ENCODE measurements at places on chromosomes 2 and 18.

GRCh38 chr2:132415915-132416722, 486 bp upstream of the GPR39 start:
- no peak for DNase-seq

DNA sequence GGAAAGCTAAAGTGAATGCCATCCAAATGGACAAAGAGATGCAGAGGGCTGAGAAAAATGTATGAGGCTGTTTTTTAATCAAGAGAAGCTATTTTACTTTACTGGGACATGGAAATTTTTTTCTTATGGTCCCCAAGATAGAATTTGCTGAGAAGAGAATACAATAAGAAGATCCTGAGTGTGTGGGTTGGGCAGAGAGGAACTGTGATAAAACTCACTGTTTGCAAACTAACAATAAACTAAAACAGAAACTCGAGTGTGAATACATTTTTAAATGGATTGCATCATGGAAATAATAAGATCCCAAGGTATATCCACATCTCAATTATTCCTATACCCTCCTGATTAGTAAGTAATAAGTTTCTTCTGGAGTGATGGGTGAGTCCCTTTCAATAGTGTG, 4.4 kb downstream of the NEB start:
- no peak for DNase-seq

DNA sequence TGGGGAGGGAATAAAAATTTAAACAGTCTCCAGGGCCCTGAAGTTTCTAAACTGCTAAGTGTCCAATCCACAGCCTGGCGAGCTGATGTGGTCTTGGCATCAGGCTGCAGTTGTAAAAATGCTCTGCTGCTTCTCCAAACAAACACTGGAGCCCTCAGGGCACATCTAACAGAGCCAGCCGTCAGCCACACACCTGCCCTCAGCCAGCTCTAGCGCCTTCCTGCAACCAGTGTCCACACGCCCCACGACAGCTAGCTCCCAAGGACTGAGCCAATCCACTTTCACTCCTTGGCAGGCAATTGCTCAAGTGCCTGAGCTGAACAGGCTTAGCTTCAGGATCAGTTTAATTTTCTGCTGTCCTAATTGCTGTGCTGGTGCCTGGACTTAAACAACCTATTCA, 446.4 kb upstream of the RAB12 start:
- DNase-seq, result no peak

DNA sequence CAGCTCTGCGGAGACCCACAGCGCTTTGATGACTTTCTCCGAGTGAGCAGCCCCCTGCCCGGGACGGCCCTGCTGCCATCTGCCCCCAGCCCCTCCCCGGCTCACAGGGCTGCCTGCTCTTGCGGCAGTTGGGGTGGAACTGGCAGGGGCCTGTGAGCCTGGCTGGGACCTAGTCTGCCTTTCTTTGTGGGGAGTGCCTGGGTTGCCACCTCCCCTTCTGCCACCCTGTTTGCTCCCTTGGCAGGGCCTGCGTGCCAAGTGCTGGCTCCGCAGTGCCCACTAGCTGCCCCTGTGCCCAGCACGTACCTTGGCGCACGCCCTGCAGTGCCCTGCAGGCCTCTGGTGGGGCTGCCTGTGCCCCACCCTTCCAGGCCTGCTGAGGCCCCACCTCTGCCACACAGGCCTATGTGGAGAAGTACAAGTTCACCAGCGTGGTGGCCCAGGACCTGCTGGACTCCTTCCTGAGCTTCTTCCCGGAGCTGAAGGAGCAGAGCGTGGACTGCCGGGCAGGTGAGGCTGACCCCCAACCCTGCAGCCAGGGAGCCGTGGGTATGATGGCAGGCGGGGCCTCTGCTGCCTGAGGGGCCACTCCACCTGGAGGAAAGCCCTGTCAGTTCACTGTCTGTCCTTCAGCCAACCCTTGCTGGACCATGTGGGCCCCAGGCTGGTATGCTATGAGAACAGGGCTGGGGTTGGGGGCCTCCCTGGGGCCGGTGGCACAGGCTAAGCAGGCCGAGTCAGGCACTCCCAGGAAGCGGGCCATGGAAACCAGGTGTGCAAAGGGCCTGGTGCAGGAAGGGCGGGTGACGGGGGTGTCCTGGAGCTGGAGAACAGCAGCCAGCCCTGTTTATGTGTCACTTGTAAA, 7.0 kb downstream of the RNPEPL1 start:
- no peak for DNase-seq

DNA sequence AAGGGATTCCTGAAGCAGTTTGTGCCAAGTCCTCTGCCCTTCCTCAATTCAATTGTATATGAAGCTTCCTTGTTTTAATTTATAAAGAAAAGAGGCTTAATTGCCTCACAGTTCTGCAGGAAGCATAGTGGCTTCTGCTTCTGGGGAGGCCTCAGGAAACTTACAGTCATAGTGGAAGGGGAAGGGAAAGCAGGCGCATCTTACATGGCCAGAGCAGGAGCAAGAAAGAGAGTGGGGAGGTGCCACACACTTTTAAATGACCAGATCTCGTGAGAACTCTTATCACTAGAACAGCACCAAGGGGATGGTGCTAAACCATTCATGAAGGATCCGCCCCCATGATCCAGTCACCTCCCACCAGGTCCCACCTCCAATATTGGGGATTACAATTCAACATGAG, 114.2 kb downstream of the SGPP2 start:
- no peak for DNase-seq

DNA sequence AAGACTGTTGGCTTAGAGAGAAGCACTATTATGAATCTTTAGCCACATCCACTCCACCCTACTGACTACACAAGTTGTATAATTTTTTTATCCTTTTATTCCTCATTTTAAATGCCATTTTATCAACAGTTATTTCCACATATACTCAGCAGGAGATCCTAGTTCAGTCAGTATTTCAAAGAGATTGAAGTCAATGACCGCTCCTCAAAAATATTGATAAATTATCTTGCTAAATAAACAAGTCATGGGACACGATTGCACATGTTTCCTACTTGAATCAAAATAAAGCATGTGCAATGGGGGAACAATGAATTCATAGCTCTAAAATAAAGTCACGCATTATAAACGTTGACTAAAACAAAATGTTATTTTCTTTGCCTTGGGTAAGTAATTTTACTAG, 496.5 kb downstream of the LRRTM4 start:
- DNase-seq, result no peak

GRCh38 chr2:207334624-207335371, 169.1 kb upstream of the KLF7 start:
- no peak for DNase-seq

GRCh38 chr2:111143843-111144198, 23.1 kb downstream of the BCL2L11 start:
- DNase-seq, result no peak

GRCh38 chr18:77108001-77108692, 24.4 kb downstream of the MBP start:
- no peak for DNase-seq

DNA sequence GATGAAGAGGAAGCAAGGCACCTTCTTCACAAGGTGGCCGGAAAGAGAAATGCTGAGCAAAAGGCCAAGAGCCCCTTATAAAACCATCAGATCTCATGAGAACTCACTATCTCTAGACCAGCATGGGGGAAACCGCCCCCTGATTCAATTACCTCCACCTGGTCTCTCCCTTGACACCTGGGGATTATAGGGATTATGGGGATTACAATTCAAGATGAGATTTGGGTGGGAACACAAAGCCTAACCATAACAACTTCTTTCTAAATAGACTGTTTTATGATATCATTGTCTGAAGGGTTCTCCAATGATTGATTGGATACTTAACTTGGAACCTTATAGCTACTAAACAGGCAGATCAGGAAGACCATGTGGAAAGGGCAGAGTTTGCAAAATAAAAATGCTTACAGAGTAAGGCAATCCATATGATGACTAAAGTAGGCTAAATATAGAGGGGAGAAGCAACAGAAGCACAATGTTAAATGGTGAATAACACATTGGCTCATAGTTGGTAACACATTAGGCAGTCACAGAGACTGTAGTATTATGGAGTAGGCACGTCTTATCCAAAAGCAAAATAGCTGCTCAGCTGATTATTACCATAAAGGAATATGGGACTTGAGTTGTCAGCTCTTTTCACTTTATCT, 179.0 kb downstream of the BARD1 start:
- no peak for DNase-seq

DNA sequence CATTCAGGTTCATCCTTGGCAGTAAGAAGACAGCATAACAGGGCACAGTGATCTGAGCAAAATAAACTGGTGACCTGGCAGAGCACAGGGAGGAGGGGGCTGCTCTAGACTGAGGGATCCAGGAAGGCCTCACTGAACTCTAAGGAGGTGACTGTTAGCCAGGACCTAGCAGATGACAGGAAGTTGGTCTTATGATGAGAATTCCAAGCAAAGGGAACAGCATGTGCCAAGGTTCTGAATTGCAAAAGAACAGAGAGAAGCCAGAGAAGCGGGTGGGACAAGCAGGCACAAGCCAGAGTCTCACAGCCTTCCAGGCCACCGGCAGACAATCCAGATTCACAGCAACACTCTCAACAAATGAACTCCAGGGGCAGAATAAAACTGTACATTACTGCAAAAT, 152.7 kb upstream of the PTPRM start:
- no peak for DNase-seq

DNA sequence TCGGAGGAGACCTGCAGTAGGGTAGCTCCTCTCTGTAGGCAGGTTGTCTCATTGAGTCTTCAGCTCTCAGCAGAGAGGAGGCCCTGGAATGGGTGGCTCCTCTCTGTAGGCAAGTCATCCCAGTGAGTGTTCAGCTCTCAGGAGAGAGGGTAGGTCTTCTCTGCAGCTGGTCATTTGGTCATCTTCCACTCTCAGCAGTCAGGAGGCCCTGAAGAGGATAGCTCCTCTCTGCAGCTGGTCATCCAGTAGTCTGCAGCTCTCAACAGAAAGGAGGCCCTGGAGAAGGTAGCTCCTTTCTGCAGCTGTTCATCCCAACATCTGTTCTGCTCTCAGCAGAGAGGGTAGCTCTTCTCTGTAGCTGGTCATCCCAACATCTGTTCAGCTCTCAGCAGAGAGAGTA, 26.0 kb upstream of the RUFY4 start:
- no peak for DNase-seq

DNA sequence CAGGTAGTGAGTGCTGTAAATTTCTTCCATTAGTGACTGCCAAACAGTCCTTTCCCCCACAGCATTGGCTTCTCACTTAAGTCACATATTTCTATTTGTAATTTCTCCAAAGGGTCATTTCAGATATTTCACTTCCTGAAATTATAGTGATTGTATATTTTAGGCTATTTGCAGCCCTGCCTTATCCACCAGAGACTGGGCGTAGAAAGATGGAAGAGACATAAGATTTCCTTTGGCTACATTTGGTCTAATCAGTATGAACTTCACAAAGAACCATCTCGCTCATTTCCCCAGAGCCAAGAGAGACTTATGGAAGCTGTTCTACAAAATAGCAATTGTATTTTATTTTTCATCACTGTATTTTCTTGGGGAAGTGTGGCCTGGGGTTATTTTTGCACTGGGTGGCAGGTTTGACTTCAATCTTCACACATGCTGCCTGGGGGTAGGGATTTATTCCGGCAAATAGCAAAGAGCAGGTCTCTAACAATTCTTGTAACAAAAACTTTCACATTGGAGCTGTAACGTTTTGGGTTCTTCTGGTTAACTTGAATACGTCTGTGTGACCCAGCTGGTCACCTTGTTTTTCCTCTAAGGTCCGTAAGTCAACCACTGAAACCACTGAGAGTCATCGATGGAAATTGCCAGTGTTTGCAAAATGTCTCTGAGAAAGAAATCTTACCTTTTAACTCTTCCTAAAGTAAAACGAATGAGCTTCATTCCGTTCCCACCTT, 170.6 kb upstream of the SERPINE2 start:
- DNase-seq, result no peak

DNA sequence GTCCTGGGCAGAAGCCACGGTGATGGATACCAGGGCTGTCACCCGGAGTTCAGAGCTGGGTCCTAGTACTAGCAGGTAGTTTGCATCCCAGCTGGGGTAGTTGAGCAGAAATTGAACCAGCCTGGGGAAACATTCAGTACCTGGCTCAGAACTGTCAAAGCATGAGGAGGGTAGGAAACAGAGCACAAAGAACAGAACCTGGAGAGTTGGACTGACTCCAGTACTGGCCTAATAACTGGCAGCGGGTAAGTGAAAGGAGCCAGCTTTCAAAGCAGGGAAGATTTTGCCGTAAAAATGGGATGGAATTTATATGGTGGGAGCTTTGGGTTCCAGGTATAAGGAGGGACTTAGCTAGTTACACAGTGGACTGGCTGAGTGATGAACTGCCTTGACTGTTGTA, 23.8 kb downstream of the ATG16L1 start:
- DNase-seq, result no peak

- no peak for DNase-seq
Measured at GRCh38 chr2:117987121-117987520, 26.7 kb downstream of the CCDC93 start.

GRCh38 chr18:76687304-76687962, 134.9 kb upstream of the ZNF236 start:
- no peak for DNase-seq

- DNase-seq, result no peak
Measured at GRCh38 chr18:21809725-21810124, 69.1 kb downstream of the MIB1 start.

DNA sequence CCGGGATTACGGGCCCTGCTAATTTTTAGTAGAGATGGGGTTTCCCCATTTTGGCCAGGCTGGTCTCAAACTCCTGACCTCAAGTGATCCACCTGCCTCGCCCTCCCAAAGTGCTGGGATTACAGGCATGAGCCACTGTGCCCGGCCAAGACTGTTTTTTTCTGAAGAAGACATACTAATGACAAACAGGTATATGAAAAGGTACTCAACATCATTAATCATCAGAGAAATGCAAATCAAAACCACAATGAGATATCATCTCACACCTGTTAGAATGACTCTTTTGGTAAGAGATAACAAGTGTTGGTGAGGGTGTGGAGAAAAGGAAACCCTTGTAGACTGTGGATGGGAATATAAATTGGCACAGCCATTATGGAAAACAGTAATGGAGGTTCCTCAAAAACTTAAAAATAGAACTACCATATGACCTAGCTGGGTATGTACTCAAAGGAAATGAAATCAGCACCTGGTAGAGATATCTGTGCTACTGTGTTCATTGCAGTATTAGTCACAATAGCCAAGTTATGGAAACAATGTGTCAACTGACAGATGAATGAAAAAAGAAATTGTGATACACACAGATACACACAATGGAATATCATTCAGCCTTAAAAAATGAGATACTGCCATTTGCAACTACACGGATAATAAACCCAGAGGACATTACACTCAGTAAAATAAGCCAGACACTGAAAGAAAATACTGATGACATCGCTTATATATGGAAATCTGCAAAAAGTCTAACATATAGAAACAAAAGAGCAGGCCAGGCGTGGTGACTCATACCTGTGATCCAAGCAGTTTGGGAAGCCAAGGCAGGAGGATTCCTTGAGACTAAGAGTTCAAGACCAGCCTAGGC, 20.8 kb downstream of the SOS1 start:
- no peak for DNase-seq

GRCh38 chr2:136297994-136298393, 180.0 kb upstream of the CXCR4 start:
- no peak for DNase-seq

- DNase-seq, result no peak
Measured at GRCh38 chr18:41150316-41150715, 804.7 kb upstream of the PIK3C3 start.

DNA sequence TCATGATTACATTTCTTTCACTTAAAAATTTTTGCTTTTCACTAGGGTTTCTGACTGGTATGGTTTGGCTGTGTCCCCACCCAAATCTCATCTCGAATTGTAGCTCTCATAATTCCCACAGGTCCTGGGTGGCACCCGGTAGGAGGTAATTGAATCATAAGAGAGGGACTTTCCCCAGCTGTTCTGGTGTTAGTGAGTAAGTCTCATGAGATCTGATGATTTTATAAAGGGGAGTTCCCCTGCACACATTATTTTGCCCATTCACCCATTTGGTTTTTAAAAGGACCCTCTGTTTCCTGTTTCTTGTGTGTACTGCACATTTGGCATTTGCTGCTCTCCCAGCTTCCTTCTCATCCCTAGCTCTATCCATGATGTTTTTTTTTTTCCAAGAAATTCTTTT, 27.8 kb upstream of the NETO1 start:
- no peak for DNase-seq
